A673 (cell line): ENCODE measurements at places on chromosomes 3 and 15. TPM values are rescaled to one million over a fixed set of nuclear protein-coding genes. Genes with fewer than 3 reads are reported as not detected.

A4GNT gene
- not detected in 2 replicates for total RNA-seq

SNURF gene
- 11.8 and 26.0 TPM in 2 replicates for total RNA-seq

BCL2A1 gene
- total RNA-seq, result not detected in 2 replicates

ATP2B2 gene
- total RNA-seq, result 0.17 and 0.35 TPM in 2 replicates

RHCG gene
- 1.2 and 1.4 TPM in 2 replicates for total RNA-seq

ZKSCAN7 gene
- total RNA-seq, result 3.0 and 3.2 TPM in 2 replicates

UBR1 gene
- total RNA-seq, result 29.9 and 30.8 TPM in 2 replicates

RNU6-1 gene
- total RNA-seq, result not detected in 2 replicates

PROS1 gene
- total RNA-seq, result 9.2 TPM in 2 replicates

GRCh38 chr3:63861306-63861705, 2.3 kb downstream of the THOC7 start:
- no peak for DNase-seq

DNA sequence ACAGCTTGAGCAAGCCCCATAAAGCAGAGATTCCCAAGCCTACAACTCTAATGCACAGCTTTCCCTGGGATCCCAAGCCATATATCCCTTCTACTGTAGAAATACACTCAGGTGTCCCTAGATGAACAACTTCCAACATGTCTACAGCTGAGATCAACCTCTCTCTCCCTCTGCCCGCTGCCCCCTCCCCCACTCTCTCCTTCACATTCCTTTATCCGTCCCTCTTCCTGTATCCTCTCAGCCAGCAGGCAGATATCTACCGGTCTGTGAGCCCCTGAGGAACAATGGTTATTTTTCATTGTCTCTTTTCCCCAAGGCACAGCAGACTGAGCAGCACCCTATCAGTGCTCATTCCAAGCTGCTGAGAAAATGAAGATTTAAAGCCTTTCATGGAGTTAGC, 138.6 kb downstream of the SUCLG2 start:
- DNase-seq, result no peak

GRCh38 chr3:143066033-143066432, 53.5 kb upstream of the CHST2 start:
- DNase-seq, result no peak

DNA sequence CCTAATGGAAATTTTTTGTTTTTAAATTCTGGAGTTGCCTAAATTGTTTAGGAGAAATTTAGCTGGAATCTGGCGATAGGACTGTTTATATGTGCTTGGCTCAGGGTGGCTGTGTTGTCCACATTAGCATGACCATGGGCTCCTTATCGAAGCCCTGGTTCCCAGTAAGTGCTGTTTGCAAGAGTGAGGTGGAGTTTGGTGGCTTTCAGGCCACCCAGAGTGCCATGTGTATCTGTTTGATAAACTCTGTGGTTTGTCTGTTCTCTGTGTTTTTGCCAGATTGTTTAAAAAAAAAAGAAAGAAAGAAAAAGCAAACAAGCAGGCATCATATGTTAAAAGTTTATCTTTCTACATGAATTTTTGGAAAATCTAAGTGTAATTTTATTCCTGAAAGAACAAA, 51.5 kb downstream of the PLCL2 start:
- no peak for DNase-seq

- peak; percentile 44 for DNase-seq
Measured at GRCh38 chr3:138332472-138333073, 2.9 kb upstream of the NME9 start.

GRCh38 chr15:22778796-22779195, 7.6 kb upstream of the NIPA1 start:
- no peak for DNase-seq

DNA sequence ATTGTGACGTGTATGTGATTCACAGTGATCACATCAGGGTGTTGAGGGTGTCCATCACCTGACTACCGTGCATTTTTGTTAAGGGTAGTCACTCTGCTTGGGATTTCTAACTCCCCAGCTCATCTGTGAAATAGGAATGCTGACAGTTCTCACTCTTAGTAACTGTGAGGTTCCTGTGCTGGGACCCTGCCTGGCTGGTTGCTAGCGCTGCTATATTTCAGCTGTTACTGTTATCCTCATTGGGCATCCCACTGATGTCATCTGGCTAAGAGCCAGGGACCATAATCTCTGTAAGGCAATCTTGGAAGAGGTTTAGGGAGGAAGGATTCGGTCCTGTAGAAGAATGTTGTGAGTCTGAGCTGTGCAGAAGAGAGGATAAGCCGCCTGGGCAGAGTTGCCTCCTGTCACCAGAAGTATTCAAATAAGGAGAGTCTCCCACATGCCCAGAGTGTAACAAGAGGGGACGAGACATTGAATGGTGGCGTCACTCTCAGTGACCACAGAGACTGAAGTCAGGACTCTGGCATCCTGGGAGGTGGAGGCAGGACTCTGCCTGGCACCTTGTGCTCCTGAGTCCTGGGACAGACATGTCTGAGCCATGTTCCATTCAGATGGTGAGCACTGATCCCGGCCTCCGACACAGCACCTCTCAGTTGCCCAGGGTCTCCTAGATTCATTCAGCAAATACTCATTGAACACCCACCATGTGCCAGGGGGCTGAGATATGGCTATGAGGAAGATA, 52.2 kb downstream of the FBLN2 start:
- peak; percentile 17 for DNase-seq

GRCh38 chr15:77846986-77847385, 214.3 kb upstream of the LINGO1 start:
- no peak for DNase-seq

DNA sequence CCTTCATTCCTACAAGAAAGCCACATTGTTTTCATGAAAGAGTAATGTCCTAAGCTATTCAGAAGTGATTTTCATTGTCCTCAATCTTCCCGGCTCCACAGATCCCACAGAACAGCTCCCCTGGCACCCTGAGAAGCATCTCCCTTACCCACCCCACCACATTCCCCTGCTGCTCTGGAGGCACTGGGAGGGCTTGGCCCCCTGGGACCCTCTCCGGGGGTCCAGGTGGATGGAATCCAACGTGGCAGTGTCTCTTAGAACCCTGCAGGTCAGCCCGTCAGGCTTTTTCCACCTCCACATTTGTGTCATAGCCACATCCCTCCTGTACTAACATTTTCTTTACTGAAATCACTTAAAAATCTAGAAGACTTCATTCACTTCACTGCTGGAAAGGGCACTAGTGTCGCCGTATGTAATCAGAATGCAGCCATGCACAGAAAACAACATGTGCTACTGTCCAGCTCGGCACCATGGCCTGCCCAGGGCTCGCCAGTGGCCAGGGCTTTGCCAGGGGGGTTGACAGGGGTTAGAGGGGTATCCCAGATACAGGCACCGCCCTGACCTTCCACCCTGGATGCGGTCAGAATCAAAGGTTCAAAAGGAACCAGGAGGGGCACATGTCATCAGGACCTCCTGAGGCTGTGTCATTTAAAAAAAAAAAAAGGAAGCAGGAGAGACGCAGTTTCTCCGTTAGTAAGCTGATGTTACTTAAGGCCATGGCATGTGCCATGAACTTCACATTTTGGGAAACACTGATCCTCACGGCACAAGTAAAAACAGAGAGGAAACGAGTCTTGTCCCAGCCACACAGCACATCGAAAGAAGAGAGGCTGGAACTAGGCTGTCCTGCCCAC, 106.3 kb downstream of the LSM3 start:
- no peak for DNase-seq

- DNase-seq, result peak; percentile 50
Measured at GRCh38 chr15:48800811-48801455, 9.9 kb downstream of the CEP152 start.

- DNase-seq, result no peak
Measured at GRCh38 chr15:58392611-58393161, 39.1 kb upstream of the LIPC start.

DNA sequence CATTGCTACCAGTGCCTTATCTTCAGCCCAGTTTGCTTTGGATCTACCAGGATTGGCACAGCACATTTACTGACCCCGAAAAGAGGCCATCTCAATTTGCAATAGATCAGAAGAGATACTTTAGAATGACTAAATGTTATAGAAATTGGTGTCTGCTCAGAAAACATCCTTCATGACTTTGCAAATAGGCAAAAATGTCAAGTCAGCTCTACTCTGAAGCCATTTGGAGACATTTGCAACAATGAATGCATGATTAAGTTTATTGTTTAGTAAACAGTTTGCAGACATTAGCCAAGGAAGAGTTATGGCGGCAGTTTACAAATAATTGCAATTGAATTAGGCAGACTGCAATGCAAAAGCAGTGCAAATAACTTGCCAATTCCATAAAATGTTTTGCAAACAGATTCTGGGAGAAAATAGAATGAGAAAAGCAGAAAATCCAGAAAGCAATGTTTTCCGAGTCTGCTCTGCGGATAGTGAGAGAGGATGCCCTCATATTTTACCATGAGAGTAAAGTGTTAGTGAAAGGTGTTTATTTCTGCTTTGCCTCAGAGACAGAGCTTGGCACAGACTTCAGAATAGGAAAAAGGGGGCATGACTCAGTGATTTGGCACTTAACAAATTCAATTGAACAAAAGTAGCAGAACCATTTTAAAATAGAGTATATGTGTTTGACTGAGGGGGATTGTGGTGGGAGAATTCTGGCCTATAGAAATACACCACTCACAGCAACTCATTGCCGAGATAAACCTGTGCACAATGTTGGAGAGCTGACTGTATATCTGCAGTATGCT, 334.9 kb upstream of the NR2F2 start:
- DNase-seq, result no peak

DNA sequence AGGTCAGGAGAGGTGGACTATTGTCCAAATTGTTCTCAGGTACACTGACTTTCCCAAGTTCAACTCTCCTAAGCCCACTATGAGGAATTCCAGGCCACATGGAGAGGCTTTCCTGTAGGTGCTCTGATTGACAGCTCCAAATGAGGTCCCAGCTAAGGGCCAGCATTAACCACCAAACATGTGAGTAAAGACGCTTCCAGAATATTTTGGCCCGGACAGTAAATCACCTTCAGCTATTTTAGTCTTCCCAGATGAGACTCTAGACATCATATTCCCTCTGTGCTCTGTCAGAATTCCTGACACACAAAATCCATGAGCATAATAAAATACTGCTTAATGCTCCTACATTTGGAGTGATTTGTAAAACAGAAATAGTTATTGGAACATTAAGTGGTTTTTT, 135.5 kb downstream of the TGFBR2 start:
- no peak for DNase-seq

DNA sequence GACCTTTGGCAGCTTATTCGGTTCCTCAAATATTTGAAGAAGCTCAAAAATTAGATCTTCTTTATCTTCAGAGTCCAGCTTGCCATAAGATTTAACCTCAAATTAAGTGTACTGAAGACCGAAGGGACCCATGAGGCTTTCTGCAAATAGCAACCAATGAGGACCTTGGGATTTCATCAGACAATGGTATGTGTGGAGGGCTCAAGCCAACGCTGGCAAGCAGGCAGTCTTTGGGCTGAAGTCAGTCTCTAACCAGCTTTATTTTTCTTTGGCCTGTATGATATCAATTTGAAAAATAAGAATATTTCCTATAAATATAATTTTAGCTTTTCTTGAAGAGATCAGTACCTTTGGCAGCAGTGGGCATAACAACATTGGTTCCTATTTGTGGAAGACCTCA, 692.7 kb downstream of the MCTP2 start:
- DNase-seq, result no peak

- DNase-seq, result no peak
Measured at GRCh38 chr15:51069983-51070382, 24.7 kb downstream of the TNFAIP8L3 start.

DNA sequence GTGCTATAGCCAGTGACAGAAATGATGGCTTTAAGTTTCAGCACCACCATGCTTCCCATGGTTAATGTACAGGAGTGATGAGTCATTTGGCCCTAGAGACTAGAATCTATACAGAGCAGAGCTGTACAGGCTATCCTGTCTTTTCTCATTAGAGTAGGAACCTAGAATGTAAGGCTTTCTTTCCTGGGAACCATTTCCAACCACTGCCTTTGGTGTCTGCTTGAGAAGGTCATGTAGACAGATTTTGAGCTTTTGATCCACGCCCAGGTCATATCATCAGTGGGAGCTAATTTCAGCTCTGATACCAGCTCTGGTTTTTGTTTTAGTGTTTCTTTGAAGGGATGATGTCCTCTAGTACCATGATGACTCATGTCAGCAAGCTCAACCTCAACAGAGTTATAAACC, 543.1 kb downstream of the NTRK3 start:
- DNase-seq, result no peak

GRCh38 chr15:33716025-33716424, 252.3 kb upstream of the CHRM5 start:
- no peak for DNase-seq

DNA sequence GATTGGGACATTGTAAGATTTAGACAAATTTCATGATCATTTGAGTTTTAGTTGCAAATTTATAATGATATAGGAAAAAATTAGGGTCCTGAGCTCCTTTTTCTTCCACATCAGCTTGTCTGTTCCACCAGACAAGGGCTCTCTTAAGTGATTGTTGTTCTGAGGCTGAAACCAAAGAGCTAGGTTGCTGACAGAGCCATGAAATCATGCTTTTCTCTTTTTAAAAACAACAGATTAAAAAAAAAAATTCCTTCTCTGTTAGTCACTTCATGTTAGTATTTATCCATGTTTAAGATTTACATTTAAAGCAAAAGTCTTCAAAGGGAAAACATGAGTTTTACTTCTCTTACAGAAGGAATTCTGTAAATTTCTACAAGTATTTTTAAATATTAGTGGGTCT, 56.8 kb downstream of the ATP2C1 start:
- no peak for DNase-seq

DNA sequence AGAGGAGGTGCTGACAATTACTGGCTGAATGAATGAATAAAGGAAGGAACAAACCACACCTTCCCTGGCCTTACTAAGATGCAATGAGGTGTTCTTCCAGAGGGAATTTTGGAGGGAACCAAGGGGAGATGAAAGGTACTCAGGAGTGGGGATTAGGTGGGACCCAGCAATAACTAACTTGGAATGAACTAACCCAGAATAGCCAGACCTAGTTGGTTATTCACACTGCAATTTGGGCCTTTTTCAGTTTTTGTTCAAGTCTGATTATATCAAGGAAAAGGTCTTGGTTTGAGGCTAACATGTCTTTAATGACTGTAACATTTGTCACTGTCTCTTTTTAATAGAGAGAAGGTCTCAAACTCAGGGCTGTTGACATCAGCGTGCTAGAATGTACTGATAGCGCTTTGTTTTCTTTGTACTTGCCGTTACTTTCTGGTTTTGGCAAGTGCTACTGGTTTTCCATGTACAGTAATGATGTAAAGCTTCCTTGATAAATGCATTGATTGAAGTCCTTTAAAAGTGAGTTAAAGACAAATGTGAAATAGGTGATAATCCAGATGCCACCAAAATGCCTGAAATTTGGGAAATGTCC, 3.2 kb upstream of the PLXND1 start:
- DNase-seq, result no peak

DNA sequence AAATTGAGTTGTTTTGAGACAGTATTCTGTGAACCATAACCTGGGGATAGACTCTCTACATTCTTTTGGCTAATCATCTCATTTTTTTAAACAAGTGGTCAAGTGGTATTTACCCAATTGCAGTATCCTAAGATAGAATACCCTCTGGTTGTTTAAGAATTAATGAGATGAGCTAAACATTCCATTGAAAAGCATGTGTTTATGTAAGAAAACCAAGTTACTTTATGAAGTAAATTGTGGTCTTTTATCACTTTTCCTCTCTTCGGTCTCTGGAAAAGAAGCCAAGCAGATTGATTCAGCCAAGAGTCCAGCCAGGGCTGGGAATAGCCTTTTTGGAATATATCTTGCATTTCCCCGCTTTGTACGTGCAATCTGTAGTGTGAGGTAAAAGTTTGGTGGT, 185.7 kb upstream of the TOPAZ1 start:
- no peak for DNase-seq

GRCh38 chr3:143650120-143650519, 198.1 kb downstream of the SLC9A9 start:
- no peak for DNase-seq
